Uterus (tissue), 4 donors: ENCODE measurements at places on chromosomes 5 and 9. TPM values are rescaled to one million over a fixed set of nuclear protein-coding genes. Genes with fewer than 3 reads are reported as not detected.

SUSD3 gene
- 9.3 TPM for total RNA-seq

SPATA24 gene
- 3.4 TPM for total RNA-seq

MYOT gene
- total RNA-seq = 1.0 TPM

ADAMTSL2 gene
- total RNA-seq = not detected

FBN2 gene
- 1.0 TPM for total RNA-seq

CDKN2B gene
- total RNA-seq = 11.8 TPM

GRCh38 chr5:160675988-160676387 lies 176.0 kb downstream of the ATP10B start:
- H3K36me3 ChIP-seq = no peaks in the 10 kb centered on the region
- no peak overlapping the region for H3K27ac ChIP-seq

DNA sequence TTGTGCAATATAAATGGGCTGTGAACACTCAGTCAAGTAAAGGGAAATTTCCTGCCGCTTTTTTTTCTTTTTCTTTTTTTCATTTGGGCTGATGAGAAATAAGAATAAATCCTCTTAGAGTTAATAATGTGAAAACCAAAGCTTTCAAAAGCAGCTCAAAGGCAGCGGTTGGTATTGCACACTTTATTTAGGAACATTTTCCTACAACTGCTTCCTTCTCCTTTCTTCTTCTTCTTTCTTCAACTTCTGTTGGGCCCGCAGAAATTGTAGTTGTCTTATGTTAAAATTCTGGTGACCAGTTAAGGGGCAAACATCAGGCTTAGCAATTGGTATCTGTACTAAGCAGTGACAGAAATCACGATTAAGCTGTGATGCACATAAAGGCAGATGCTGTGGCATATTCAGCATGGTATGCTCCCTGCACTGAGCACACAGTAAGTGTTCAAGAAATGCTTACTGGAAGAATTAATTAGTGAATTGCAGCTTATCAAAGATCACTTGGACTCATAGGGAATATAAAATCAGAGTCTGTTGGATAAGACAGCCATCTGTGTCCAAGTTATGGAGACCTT lies 85.4 kb downstream of the ANKRD55 start:
- no peaks in the 10 kb centered on the region for H3K27me3 ChIP-seq
- H3K4me1 ChIP-seq = no peaks in the 10 kb centered on the region

DNA sequence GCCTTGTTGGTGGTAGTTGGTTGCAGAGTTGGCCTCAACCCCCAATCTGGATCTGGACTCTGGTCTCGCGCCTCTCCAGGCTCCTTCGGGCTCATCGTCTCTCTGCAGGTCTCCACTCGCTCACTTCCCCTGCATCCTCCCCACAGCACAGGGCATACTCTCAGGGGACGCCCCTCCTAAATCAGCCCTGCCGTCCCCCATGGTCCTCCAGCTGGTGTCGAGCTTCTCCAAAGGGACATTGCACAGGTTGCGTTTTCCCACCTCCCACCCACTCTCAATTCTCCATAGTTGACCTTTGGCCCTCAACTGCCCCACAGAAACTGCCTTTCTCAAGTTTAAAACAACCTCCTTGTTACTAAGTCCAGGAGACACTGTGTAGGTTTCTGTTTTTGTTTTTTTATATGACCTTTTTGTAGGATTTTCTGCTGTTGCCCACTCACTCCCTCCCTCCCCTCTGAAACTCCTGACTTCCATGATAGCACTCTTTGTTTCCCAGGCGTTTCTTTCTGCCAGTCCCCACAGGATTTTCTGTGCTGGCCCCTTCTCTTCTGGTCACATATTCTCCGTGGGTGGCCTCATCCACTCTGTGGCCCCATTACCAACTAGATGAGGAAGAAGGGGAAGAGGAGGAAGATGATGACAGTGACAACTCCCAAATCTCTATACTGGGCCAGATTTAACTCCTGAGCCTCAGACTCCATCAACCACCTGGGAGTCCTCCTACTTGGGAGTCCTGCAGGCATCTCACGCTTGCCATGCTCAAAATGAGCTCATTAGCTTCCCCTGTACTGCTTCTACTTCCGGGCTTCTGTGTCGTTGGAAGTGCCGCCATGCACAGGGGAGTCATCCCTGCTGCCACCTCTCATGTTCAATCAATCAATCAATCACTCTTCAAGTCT lies 50.3 kb downstream of the ALG2 start:
- H3K4me1 ChIP-seq = no peaks in the 10 kb centered on the region
- no peaks in the 10 kb centered on the region for H3K27me3 ChIP-seq
- DNase-seq = no peak
- H3K4me3 ChIP-seq = no peak overlapping the region
- no peak overlapping the region for H3K27ac ChIP-seq

GRCh38 chr9:32716425-32716824 lies 66.9 kb upstream of the TMEM215 start:
- no peaks in the 10 kb centered on the region for H3K36me3 ChIP-seq
- no peak overlapping the region for H3K4me3 ChIP-seq
- DNase-seq = no peak
- H3K27ac ChIP-seq = no peak overlapping the region
- no peaks in the 10 kb centered on the region for H3K4me1 ChIP-seq
- no peaks in the 10 kb centered on the region for H3K27me3 ChIP-seq

DNA sequence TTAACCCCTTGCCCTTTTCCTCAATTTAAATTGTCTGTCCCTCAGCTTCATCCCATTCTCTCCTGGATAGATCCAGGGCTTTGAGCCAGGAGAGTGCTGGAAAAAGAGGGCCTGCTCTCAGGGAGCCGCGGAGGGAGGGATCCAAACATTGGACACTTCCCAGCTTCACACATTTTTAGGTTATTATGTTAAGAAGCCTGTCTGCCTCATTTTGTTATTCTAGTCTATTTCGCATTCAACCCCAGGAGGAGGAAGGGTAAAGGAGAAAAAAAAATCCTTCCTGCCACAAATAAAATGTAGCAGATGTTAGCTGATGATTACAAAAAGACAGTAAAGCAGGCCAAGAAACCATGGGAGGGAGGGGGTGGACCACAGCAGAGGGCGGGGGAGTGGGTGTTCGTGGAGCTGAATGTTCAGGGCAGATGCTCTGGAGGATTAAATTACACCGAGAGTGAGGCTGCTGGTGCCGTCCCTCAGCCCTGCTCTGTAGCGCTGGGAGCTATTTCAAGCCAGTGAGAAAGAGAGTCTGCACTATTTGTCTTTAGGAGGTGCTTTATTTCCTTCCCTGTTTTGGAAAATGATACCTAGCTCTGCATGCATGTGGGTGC lies 60.6 kb upstream of the ZFR start:
- DNase-seq = peak; percentile 81
- peak overlapping the region; percentile 84 for H3K27ac ChIP-seq
- no peaks in the 10 kb centered on the region for H3K27me3 ChIP-seq
- peaks cover 25% of the 10 kb centered on the region for H3K4me1 ChIP-seq

DNA sequence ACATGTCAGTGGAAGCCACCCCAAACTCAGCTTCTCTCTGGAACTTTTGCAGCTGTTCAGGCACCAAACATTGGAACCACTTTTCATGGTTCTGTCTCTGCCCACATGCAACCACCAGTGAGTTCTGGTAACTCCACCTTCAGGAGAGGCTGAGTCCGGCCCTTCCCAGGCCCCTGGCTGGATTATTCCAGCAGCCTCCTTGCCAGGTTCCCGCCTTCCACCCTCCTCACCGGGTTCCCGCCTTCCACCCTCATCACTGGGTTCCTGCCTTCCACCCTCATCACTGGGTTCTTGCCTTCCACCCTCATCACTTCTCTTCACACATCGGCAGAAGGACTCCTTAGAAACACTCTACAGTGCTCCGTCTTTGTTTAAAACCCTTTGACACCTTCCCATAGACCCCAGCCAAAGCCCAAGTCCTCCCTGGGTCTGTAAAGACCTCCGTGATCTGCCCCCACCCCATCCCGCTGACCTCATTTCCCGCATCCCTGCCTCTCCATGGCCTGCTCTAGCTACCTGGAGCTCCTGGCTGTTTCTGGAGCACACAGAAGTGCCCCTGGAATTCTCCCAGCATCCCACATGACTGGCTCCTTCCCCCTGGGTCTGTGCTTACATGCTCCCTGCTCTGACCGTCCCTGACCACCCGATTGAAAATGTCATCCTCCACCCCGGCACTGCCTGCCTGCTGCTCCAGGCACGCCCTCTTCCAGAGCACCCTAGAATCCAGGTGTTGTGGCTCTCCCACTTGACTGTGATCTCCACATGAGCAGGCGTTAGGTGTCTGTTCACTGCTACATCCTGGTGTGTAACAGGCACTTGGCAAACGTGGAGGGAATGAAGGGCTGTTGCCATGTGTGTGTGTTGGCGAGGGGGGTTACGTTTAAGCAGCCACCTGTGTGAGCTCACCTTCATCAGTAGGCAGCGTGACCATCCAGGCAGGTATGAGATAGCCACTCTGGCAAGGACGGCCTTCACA lies 17.7 kb downstream of the ROPN1L start:
- H3K36me3 ChIP-seq = no peaks in the 10 kb centered on the region
- H3K4me3 ChIP-seq = no peak overlapping the region
- no peak for DNase-seq
- no peaks in the 10 kb centered on the region for H3K27me3 ChIP-seq
- no peaks in the 10 kb centered on the region for H3K4me1 ChIP-seq
- no peak overlapping the region for H3K27ac ChIP-seq

DNA sequence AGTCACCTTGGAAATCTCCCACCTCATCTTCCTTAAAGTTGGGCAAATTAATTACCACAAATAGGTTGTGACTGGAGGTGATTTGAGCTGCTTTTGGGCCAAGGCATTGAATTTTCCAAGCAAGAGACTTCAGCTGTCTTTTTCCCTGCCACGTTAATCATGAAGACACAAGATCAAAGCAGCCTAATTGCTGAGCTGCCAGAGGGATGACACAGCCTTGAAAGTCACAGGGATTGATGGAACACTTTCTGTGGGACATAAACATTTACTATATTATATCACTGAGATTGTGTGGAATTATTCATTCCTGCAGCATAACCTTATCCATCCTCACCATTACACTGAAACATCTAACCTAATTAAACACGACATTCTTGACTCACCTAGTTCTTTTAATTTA lies 172.2 kb downstream of the FAM170A start:
- no peaks in the 10 kb centered on the region for H3K4me1 ChIP-seq
- DNase-seq = no peak
- H3K27me3 ChIP-seq = no peaks in the 10 kb centered on the region
- no peaks in the 10 kb centered on the region for H3K36me3 ChIP-seq
- no peak overlapping the region for H3K4me3 ChIP-seq

GRCh38 chr9:84600739-84601138 lies 68.8 kb upstream of the NTRK2 start:
- H3K4me1 ChIP-seq = no peaks in the 10 kb centered on the region
- H3K36me3 ChIP-seq = no peaks in the 10 kb centered on the region
- H3K4me3 ChIP-seq = no peak overlapping the region
- no peaks in the 10 kb centered on the region for H3K27me3 ChIP-seq
- DNase-seq = no peak
- H3K27ac ChIP-seq = no peak overlapping the region

DNA sequence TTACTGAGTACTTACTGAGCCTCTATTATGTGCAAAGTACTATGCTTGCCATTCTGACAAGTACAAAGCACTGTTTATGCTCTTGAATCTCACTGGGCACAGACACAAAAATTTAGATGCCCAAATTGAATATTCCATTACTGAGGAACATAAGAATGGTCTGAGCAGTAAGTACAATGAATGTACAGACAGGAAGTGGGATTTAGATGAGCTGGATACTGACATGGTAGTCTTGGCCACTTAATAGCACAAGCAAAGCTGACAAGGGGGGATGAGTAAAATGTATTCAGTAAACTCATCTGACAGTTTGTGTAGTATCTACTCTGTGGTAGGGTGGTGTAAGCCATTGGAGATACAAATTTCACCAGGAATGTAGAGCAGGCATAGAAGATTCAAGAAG lies 132.4 kb downstream of the EFNA5 start:
- H3K27me3 ChIP-seq = no peaks in the 10 kb centered on the region
- peaks cover 3% of the 10 kb centered on the region for H3K4me1 ChIP-seq
- no peak overlapping the region for H3K27ac ChIP-seq
- H3K36me3 ChIP-seq = no peaks in the 10 kb centered on the region

- no peak overlapping the region for H3K27ac ChIP-seq
- no peak overlapping the region for H3K4me3 ChIP-seq
These were observed 780.2 kb upstream of the WWC1 start for GRCh38 chr5:167511276-167511675.

DNA sequence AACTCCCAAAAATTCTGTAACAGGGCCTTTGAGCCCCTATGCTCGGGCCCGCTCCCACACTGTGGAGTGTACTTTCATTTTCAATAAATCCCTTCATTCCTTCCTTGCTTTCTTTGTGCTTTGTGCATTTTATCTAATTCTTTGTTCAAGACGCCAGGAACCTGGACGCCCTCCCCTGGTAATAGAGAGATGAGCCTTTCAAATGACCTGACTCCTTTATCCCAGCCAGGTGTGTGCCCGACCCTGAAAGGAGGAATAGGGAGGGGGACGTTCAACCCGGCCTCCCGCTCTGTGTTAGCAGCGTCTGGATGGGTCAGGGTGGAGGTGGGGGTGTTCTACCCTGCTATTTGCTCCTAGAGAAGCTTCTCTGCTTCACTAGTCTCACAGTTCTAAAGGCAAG lies 53.9 kb downstream of the FXN start:
- no peak overlapping the region for H3K4me3 ChIP-seq
- no peak for DNase-seq
- H3K36me3 ChIP-seq = no peaks in the 10 kb centered on the region
- no peak overlapping the region for H3K27ac ChIP-seq
- H3K27me3 ChIP-seq = no peaks in the 10 kb centered on the region

GRCh38 chr9:129613520-129614175 lies 7.3 kb downstream of the C9orf50 start:
- no peak for DNase-seq
- H3K27ac ChIP-seq = no peak overlapping the region
- H3K4me3 ChIP-seq = no peak overlapping the region
- no peaks in the 10 kb centered on the region for H3K36me3 ChIP-seq
- H3K4me1 ChIP-seq = peaks cover 12% of the 10 kb centered on the region

DNA sequence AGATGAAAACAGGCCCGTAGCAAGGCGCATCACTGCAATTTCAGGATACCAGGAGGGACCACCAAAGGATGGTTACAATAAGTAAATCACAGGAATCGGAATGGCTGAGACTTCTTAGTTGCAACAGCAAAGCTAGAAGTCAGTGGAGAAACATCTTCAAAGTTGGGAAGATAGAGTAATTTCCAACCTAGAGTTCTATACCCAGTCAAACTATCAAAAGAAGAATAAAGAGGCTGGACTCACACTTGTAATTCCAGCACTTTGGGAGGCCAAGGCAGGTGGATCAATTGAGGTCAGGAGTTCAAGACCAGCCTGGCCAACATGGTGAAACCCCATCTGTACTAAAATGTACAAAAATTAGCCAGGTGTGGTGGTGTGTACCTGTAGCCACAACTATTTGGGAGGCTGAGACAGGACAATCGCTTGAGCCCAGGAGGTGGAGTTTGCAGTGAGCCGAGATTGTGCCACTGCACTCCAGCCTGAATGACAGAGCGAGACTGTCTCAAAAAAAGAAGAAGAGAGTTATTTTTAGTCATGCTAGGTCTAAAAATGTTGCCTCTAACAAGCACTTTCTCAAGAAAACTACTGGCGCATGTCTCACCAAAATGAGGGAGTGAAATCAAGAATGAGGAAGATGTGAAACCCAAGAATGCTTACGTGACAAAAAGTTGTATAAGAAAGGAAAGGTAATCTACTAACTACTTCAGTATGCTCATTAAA lies 267.7 kb downstream of the DENND1A start:
- no peaks in the 10 kb centered on the region for H3K36me3 ChIP-seq
- H3K27me3 ChIP-seq = no peaks in the 10 kb centered on the region
- no peak overlapping the region for H3K27ac ChIP-seq
- H3K4me3 ChIP-seq = no peak overlapping the region

- no peak overlapping the region for H3K27ac ChIP-seq
- H3K27me3 ChIP-seq = no peaks in the 10 kb centered on the region
- no peaks in the 10 kb centered on the region for H3K36me3 ChIP-seq
- no peaks in the 10 kb centered on the region for H3K4me1 ChIP-seq
- no peak for DNase-seq
These were observed 122.0 kb downstream of the GALNT10 start for GRCh38 chr5:154312576-154312975.
